ENCODE measurements at places on chromosomes 12 and 14.

DNA sequence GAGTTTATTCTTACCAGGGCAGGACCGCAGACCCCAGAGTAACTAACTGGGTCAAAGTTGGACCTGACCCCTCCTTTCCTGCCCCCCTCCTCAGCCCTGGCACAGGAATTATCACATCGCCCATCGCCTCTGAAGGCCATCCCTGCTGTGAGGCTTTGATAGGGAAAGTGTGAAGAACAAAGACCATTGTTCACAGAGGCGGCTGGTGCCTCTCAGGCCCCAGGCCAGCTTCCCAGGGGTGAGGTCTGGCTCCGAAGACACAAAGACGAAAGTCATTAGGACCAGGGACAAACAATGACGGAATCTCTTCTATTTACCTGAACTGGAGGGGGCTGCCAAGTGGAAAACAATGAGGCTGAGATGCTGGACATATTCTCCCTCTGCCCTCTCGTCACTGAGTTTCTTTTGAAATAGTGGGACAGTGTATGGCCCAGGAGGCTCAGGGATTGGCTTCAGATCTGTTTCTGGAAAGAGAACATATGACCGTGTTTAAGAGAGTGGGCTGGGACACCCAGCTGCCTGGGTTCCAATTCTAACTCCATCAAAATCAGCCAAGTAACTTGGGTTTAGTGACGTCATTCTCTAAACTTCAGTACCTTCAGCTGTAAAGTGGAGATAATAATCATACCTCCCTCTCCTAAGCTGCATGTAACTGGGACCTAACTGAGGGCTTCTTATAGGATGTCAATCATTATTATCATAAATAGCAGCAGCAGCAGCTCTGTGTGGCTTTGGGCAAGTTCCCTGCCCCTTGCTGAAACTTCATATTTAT is 769.4 kb downstream of the MED13L start:
- DNase-seq = no peak

GRCh38 chr12:122032580-122032979 is 10.9 kb downstream of the BCL7A start:
- peak; percentile 67 for DNase-seq

DNA sequence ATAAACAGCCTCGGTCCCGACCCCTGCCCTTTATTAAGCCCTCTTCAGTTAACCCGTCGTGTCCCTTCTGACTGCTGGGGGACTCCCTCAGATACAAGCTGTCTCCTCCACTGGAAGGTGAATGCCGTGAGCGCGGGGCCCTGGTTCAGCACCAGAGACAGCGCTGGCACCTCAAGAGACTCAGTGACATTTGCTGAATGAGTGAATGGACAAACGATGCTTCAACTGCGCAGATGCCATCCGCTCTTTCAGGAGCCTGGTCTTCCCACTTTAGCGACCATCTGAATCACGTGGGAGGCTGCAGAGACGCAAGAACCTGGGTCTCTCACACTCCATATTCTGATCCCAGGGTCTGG is 92.6 kb upstream of the SFSWAP start:
- no peak for DNase-seq

- no peak for DNase-seq
Measured at GRCh38 chr14:103848175-103849077, 1.1 kb upstream of the PPP1R13B start.

DNA sequence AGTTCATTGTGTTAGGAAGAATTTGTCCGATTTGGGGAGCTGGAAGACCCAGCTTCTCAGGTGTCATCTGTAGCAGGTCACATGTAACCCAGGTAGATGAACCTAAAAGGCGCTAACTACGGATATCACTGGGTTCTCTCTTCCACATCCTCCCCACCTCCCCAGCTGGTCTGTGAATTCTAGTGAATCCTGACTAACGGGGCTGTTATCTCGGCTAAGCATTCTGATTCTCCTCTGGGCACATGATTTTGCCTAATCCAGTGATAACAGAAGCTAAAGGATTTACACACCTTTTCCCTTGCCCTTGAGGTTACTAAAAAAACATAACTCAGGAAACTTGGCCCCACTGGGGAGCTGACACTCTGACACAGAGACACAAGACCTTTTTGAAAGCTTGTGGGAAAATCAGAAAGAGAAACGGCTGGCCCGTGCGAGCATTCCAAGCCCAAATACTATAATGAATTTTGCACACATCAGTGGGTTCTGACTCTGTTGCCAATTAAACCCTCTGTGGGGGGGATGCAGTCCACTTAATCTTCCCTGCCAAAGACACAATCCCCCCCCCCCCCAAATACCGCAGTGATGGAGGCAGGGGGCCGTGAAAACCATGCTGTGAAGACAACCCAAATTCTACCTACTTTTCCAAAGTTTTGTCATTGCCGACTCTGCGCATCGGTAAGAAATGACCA is 81.0 kb upstream of the FZD10 start:
- no peak for DNase-seq

DNA sequence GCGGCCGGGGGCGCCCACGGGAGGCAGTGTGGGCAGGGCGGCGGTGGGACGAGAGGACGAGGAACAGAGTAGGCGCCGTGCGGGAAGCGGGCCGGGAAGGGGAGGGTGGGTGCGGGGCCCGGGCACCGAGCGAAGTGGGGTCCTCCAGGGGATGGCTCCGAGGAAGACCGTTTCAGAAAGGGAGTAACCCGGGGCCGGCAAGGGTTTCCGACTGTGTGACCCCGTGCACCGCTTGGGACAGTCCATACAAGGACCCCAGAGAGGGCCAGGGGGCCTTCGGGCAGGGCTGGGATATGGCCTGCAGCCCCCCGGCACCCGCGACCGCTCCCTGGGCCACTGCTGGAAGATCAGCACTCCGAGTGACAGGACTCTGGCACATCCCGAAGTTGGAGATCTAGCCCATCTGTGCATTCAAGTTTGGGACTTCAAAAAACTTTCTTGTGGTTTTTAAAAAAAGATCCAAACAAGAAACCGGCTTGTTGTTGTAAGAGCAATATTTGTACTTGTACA is 448 bp downstream of the TSPAN9 start:
- no peak for DNase-seq
